Spinal cord (tissue), 10 donors: ENCODE measurements at places on chromosomes 12 and 14. TPM values are rescaled to one million over a fixed set of nuclear protein-coding genes. Genes with fewer than 3 reads are reported as not detected.

DNA sequence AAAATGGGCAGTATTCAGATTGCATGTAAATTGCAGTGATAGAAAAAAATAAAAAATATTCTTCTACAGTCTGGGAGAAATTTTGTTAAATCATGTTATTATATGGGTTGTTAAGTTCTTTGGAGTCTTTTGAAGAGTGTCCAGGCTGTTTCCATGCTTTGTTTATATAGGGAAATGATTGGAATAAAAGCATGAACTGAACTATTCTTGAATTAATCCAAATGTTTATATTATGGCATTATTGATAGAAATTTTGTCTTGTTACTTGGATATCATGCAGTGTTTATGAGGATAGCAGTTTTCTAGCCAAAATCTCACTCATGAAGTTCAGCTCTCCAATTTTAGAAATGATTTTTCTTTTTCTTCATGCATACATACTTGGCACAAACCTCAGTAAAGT lies 108.2 kb upstream of the NAV3 start:
- H3K27me3 ChIP-seq: no peaks in the 10 kb centered on the region
- DNase-seq: no peak
- H3K4me1 ChIP-seq: no peaks in the 10 kb centered on the region
- H3K4me3 ChIP-seq: no peak overlapping the region
- H3K36me3 ChIP-seq: no peaks in the 10 kb centered on the region

GRCh38 chr12:43942379-43942778 lies 106.5 kb downstream of the TMEM117 start:
- no peak for DNase-seq
- H3K4me3 ChIP-seq: no peak overlapping the region
- H3K36me3 ChIP-seq: no peaks in the 10 kb centered on the region
- H3K27me3 ChIP-seq: no peaks in the 10 kb centered on the region

GRCh38 chr14:72186523-72186922 lies 254.3 kb downstream of the RGS6 start:
- H3K27me3 ChIP-seq: no peaks in the 10 kb centered on the region
- H3K36me3 ChIP-seq: no peaks in the 10 kb centered on the region
- H3K27ac ChIP-seq: no peak overlapping the region
- no peak for DNase-seq
- no peaks in the 10 kb centered on the region for H3K4me1 ChIP-seq
- H3K4me3 ChIP-seq: no peak overlapping the region

DNA sequence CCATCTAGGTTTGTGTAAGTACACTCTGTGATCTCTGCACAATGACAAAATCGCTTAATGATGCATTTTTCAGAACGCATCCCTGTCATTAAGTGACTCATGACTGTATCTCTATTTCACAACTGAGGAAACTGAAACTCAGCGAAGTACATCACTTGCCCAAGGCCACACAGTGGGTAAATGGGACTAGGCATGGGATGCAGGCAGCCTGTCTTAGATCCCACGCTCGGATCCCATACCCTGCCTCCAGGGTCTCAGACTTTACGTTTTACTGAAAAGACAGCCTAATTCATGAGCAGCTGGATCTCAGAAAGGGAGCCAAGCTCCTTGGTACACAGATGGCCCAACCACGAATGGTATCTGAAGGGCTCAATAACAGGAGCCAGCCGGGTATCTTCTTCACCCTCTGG lies 2.4 kb upstream of the MLEC start:
- H3K4me3 ChIP-seq: no peak overlapping the region
- no peak overlapping the region for H3K27ac ChIP-seq
- H3K27me3 ChIP-seq: no peaks in the 10 kb centered on the region
- H3K36me3 ChIP-seq: no peaks in the 10 kb centered on the region
- peaks cover 18% of the 10 kb centered on the region for H3K4me1 ChIP-seq
- DNase-seq: no peak

- no peaks in the 10 kb centered on the region for H3K4me1 ChIP-seq
- no peaks in the 10 kb centered on the region for H3K27me3 ChIP-seq
- H3K36me3 ChIP-seq: no peaks in the 10 kb centered on the region
- DNase-seq: no peak
Observed at GRCh38 chr14:42617005-42617404, 1010.3 kb downstream of the LRFN5 start.

DNA sequence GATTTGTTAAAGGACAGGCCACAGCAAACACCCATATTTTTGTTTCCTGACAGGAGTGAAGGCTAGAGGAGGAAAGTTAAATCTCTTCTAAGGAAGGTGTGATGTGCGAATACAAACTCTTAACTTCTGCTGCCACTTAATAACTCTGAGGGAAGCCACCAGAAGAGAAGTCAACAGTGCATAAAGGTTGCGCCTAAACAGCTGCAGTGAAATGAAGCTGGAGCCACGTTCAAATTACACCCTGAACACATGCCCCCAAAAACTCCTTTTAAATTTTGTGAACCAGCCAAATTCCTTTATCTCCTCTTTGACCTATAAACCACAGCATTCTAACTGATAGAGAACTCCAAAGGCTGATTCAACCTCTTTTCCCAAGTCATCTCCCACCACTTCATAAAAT lies 22.4 kb downstream of the DENND5B start:
- H3K27me3 ChIP-seq: no peaks in the 10 kb centered on the region
- DNase-seq: no peak
- H3K4me3 ChIP-seq: no peak overlapping the region
- no peaks in the 10 kb centered on the region for H3K36me3 ChIP-seq
- H3K4me1 ChIP-seq: no peaks in the 10 kb centered on the region

DNA sequence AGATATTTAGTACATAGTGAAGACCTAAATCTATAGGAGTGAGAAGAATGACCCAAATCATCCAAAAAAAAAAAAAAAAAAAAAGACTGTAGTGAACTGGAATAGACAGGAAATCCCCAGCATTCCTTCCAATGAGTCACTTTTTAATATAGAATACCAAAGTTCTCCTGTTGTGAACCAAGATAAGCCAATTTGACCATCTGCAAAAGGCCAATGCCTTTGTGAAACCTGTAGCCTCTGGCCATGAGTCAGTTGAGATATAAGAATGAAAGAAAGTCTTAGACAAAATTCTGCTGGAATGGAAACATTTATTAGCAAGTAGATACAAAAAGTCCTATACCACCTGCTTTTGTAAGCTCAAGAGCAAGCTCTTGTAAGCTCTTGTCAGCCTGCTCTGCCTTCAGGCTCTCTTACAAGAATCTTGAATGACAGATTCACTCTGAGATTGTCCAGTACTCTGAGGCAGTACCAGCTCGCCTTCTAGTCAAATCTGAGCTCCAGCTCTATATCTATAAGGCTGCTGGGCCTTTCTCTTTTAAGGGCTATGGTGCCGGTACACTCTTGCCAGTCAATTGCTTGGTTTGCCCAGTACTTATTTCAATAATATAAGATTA lies 243.0 kb upstream of the TMTC1 start:
- no peaks in the 10 kb centered on the region for H3K4me1 ChIP-seq
- no peak overlapping the region for H3K4me3 ChIP-seq
- H3K36me3 ChIP-seq: no peaks in the 10 kb centered on the region

GRCh38 chr12:96120359-96121100 lies 73.6 kb upstream of the ELK3 start:
- H3K36me3 ChIP-seq: no peaks in the 10 kb centered on the region
- H3K27ac ChIP-seq: no peak overlapping the region
- H3K4me3 ChIP-seq: no peak overlapping the region

GRCh38 chr14:74262076-74262475 lies 22.8 kb downstream of the VSX2 start:
- H3K27me3 ChIP-seq: peaks cover 2% of the 10 kb centered on the region
- peaks cover 13% of the 10 kb centered on the region for H3K4me1 ChIP-seq
- no peak overlapping the region for H3K27ac ChIP-seq

GRCh38 chr12:44294649-44295048 lies 458.8 kb downstream of the TMEM117 start:
- no peak for DNase-seq
- H3K27me3 ChIP-seq: no peaks in the 10 kb centered on the region
- no peak overlapping the region for H3K27ac ChIP-seq
- H3K4me3 ChIP-seq: no peak overlapping the region
- H3K4me1 ChIP-seq: no peaks in the 10 kb centered on the region
- no peaks in the 10 kb centered on the region for H3K36me3 ChIP-seq

Gene SLC25A47
- polyA plus RNA-seq: not detected

Gene ENDOU
- 0.32 TPM for polyA plus RNA-seq
